M059J (cell line): ENCODE measurements at places on chromosomes 3 and 15. TPM values are rescaled to one million over a fixed set of nuclear protein-coding genes. Genes with fewer than 3 reads are reported as not detected.

DNA sequence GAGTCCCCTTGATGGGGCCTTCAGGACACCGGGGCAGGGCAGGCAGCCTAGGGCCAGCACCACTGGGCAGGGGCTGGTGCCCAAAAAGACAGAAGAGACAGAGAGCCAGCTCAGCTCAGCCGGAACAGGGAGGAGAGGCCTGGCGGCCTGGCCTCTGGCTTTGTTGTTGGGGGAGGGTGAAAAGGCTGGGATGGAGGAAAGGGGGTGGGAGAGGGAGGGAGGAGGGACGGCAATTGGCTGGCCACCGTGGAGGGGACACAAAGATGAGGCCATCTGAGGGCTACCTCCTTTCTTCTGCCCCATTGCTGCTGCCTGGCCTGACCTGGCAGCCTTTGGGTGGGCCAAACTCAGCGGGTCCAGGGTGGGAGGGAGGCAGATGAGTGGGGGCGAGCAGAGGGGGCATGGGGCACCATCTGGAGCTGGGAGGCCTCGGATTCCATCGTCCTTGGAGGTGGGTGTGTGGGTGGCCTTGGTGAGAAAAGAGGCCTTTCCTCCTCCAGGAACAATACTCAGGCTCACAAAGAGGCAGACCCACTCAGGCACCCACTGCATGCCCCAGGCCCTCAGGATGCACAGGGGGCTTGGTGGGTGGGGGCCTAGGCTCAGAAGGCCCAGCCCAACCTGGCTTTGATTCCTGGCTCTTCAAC, 9.3 kb downstream of the EFCC1 start:
- no peak for DNase-seq

DNA sequence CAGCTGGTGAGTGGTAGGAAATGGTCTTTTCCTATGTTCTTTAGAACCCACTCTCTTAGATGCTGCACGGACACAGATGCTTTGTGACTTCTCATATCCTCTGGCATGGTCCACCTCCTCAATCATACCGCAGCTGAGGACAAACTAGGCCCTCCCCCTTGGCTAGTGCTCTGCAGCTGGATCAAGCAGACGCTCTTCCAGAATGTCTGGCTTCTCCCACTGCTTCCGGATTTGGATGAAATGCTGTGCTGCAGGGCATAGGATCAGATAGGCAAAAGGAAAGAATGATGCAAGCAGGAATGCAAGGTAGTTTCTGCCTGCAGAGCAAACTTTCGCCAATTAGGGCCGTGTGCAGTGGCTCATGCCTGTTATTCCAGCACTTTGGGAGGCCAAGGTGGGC, 75.7 kb upstream of the SLC4A7 start:
- peak; percentile 28 for DNase-seq

- no peak for DNase-seq
Measured at GRCh38 chr15:64182859-64183370, 20.1 kb upstream of the PPIB start.

DNA sequence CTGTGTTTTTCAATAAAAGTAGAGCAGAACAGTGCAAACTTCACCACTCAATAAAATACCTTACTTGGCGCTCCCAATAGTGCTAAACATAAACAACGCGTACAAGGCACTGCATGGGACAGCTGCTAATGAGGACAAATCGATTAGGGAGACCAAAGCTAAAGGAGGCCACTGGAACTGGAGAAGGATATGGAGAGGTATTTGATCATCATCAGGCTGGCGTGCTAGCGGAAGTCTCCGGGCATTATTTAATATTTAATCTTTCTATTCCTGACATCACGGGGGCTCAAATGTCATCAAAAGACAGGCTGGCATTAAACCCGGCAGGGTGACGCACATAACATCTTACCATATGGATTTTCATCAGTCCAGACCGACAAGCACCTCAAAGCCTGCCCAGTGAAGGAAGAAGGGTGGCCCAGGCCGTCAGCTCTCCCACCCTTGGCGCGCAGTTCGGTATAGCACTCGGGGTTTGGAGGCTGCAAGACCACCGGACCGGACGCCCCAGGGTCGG, 604 bp downstream of the CCPG1 start:
- no peak for DNase-seq

DNA sequence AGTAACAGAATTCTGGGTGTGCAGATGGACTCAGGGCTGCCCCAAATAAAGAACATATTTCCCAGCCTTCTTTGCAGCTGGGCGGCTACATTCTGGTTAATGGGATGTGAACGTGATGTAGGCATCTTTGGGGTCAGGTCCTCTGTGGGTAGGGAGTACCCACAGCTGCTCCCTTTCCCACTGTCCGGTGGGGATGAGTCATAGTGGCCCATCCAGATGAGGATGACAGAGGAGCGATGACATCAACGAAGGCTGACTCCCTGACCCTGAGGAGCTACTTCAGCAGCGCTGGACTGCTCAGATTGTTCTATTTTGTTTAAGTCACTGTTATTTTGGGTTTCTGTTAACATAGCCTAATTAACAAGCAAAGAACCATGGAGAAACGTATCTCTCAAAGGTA, 38.0 kb downstream of the SRPRB start:
- peak; percentile 63 for DNase-seq

- no peak for DNase-seq
Measured at GRCh38 chr15:83160741-83161140, 46.9 kb downstream of the HDGFL3 start.

GRCh38 chr3:155648013-155648591, 96.8 kb downstream of the PLCH1 start:
- DNase-seq = no peak

- no peak for DNase-seq
Measured at GRCh38 chr15:93082861-93083260, 6.2 kb downstream of the RGMA start.

DNA sequence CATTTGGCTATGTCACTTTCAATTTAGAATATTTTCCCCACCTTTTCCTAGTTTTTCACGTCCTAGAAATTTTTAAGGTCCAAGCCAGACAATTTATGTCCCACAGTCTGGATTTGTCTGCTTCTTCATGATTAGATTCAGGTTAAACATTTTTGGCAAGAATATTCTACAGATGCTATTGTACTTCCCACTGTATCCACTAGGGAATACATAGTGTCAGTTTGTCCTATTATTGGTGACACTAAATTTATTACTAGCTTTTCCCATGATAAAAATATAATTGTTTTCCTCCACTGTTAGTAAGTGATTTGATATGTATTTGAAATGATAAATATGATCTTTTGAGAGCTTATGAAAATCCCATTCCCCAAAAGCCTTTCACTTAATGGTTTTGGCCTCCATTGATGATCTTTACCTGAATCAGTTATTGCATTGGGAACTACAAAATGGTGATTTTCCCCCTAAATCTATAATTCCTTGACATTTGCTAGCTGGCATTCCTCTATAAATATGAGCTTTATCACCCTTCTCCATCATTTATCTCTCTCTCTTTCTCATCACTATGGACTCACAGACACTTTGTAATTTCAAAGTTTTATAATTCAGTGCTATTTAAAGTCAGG, 8.3 kb downstream of the ARL14 start:
- DNase-seq = peak; percentile 34

- no peak for DNase-seq
Measured at GRCh38 chr3:14810801-14811661, 7.7 kb upstream of the FGD5 start.

- no peak for DNase-seq
Measured at GRCh38 chr15:72092006-72092405, 25.9 kb downstream of the MYO9A start.

- DNase-seq = no peak
Measured at GRCh38 chr15:82648257-82649103, 1.3 kb upstream of the CPEB1 start.

- DNase-seq = peak; percentile 19
Measured at GRCh38 chr3:148974726-148975125, 16.6 kb upstream of the GYG1 start.

DNA sequence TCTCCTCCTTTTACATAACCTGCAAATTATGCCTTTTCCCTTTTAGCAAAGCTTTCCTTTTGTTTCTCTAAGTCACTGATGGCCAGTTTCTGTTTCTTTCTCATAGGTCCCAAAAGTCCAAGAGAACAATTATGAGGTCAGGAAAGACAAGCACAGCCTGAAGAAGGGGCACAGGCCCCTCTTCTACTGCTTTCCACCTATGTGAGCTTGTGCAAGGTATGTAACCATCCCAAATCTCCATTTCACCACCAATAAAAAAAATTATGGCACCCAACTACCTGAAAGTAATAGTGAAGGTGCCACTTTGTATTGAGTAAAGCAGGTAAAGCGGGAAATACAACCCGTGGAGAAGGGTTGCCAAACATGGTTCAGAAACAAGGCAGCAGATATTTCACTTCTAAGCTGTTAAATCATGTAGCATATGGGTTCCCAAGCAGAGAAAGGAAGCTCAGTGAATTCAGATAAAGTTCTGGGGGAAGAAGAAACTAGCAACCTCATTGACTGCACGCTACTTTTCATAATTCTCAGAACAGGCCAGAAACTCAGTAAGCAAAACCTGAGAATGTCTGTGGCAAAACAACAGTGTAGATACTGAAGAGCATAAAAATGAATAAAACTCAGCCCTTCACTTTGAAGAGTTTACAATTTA, 4.2 kb downstream of the PLOD2 start:
- no peak for DNase-seq

DNA sequence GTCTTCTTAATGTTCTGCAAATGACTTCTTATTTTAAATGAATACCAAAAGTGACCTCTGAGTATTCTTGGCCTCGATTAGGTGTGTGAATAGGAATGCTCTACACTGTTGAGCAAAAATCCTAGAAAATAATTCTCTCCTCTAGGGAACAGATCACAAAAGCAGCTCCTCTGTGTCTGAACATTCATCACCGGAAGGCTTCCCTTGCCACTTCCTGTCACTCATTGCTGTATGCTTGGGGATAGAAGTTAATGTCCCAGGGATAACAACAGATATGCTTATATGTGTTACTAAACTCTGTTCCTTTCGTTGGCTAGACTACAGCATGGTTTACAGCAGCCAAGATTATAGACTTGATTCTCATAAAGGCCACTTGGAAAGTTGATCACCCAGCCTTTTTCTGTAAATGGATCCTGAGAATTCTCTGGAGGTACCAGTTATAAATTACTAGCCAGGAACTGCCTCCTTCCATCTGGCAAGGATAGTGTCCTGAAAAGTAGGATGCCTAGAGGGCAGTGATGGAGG, 16.0 kb upstream of the PTX3 start:
- no peak for DNase-seq

- DNase-seq = no peak
Measured at GRCh38 chr3:123352134-123352554, 96.7 kb downstream of the ADCY5 start.

DNA sequence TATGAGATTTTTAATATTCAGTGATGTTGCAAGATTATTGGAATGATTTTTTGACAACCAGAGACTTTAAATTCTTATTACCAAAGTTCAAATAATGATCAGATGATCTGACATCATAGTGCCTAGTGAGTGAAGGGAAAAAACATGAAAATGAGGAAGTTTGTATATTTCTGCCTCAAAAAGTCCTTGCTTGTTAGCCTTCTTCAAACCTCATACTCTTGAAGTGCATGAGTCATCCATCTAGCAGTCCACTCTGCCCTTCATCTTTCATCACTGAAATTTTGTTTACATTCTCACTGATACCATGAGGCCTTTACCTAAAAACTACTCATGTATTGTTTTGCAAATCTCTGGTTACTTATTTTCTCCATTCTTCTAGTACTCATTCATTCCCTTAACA, 23.9 kb upstream of the OR5H6 start:
- peak; percentile 47 for DNase-seq

DNA sequence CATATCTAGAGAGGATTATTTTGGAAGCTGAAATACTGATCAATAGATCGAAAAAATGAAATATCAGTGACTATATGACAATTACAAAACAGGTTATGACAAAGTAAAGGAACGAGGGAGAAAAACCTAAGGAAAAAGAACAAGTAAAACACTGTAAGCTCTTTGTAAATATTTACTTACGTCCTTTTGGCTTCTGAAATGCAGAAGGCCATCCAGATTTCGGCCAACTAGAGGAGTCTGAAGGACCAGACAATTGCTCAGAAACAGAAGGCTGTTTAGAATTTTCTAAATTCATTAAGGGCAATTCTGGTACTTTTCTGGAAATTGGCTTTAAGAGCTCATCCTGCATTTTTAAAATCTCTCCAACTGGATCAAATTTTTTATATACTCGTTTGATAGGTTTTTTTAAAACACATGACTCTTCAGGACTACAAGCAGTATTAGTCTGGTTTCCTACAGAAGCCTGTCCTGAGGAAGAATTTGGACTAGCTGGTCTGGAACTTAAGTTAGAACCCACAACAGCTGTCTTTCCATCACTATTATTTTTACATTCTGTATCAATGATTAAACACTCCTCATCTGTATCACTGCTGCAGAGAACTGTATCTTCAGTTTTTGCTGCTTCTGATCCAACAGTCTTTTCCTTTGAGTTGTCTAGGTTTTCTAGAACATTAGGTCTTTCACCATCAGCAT, 30.1 kb downstream of the ICE2 start:
- DNase-seq = no peak

- DNase-seq = peak; percentile 100
Measured at GRCh38 chr3:192879346-192880031, 38.2 kb downstream of the MB21D2 start.

GRCh38 chr15:92073044-92073785, 219.7 kb downstream of the SLCO3A1 start:
- DNase-seq = no peak

- DNase-seq = no peak
Measured at GRCh38 chr3:128395500-128396162, 71.1 kb downstream of the DNAJB8 start.

GRCh38 chr3:20245781-20246180, 59.8 kb upstream of the SGO1 start:
- DNase-seq = no peak

GRCh38 chr15:58520936-58521292, 89.1 kb downstream of the LIPC start:
- DNase-seq = no peak

DNA sequence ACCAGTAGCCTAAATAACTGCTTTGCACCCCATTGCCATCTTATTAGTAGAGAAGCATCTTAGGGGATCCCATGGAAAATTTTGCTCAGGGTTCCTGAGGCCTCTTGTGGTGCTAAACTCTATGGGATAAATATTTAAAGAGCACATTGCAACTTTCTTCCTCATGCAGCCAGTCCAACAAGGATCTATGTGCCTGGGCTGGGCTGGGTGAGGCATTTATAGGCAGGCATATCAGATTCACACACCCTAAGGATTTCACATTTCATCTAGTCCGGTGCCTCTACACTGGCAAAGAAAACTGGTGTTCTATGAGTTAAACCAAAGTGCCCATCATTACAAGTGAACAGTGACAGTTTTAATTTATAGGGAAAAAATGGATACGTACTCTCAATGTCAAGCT, 512.3 kb downstream of the EDEM1 start:
- DNase-seq = no peak

- DNase-seq = peak; percentile 74
Measured at GRCh38 chr15:47885920-47886319, 168.6 kb downstream of the SEMA6D start.

GRCh38 chr15:43285609-43286037, 18.9 kb upstream of the TGM5 start:
- peak; percentile 61 for DNase-seq

GRCh38 chr3:41198046-41198445, 1.3 kb upstream of the CTNNB1 start:
- DNase-seq = no peak

SUCLG2 gene
- 26.3 and 28.7 TPM in 2 replicates for total RNA-seq

MESP1 gene
- 2.1 and 2.4 TPM in 2 replicates for total RNA-seq

SLC24A5 gene
- not detected in 2 replicates for total RNA-seq

ERC2 gene
- total RNA-seq = 1.2 and 3.4 TPM in 2 replicates

NOX5 gene
- total RNA-seq = 0.34 and 1.1 TPM in 2 replicates

MST1R gene
- total RNA-seq = 0.17 and 1.4 TPM in 2 replicates

ITIH1 gene
- not detected in 2 replicates for total RNA-seq

STARD5 gene
- total RNA-seq = 0.71 and 2.0 TPM in 2 replicates

KCTD6 gene
- 5.7 and 11.6 TPM in 2 replicates for total RNA-seq

EPHA3 gene
- total RNA-seq = 0.20 TPM in 1 of 2 replicates, not detected in the other
